ENCODE measurements at places on chromosomes 2 and 18.

- DNase-seq = no peak
Observed at GRCh38 chr2:154125891-154126290, 254.2 kb downstream of the GALNT13 start.

GRCh38 chr2:102895376-102895775 lies 133.5 kb downstream of the TMEM182 start:
- DNase-seq = no peak

DNA sequence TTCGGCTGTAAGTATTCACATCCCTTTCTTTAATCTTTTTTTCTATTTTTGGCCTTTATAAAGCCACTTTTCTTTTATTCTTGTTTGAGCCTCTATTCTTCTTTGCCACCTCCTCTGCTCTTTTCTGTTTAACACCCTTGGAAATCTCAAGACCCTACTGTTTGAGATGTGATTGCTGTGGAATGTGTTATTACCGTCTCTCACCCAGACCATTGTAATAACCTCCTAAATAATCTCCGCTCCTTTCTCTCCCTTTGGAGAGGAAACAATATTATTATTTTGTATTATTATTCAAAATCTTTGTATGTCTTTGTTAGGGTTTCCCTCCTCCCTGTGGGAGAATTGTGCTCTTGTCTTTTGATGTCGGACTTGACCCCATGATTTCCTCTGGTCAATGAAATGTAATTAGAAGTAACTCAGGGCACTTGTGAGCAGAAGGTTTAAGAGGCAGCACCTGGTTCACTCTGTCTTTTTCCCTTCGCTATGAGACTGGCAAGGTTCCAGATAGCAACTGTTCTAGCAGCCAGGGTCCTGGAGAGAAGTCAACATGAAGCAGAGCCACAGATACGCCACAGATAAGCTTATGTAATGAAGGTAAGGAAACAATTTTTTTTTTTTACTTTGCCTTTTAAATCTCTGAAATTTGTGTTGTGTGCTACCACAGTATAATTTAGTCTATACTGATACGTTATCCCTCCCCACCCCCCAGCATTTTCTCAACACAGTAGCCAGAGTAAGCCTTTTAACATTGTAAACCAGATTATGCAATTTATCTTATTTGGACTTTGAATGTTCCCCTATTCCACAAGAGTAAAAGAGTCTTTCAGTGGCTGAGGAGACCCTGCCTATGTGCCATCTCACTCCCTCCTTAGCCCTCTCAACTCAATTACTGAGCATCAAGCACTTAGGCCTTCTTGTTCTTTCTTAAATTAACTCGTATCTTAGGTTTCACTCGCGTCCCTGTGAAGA lies 601.2 kb upstream of the ZNF804A start:
- peak; percentile 77 for DNase-seq

DNA sequence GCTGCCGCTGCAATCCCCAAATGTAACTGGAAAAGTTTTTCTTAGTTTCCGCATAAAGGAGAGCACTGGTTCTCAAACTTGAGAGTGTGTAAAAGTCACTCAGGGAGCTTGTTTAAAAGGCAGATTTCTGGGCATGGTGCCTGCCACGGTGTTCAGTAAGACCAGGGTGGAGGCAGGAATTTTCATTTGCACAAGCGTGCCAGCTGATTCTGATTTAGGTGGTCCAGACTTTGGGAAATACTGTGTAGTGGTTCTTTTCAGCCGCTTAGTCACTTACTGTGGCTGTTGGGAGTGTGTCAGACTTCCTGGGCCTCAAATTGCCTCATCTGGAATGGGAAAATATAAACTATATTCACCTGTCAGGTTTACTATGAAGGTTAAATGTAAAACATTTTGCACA lies 788 bp downstream of the ARMC9 start:
- no peak for DNase-seq

GRCh38 chr2:177178797-177179196 lies 33.8 kb upstream of the HNRNPA3 start:
- no peak for DNase-seq

- no peak for DNase-seq
Observed at GRCh38 chr2:128818704-128819491, 500.2 kb upstream of the HS6ST1 start.

GRCh38 chr2:73091164-73091563 lies 19.7 kb upstream of the SFXN5 start:
- no peak for DNase-seq

GRCh38 chr2:236824836-236825235 lies 255.2 kb downstream of the ACKR3 start:
- peak; percentile 60 for DNase-seq

- no peak for DNase-seq
Observed at GRCh38 chr2:236857246-236857645, 228.4 kb upstream of the COPS8 start.

DNA sequence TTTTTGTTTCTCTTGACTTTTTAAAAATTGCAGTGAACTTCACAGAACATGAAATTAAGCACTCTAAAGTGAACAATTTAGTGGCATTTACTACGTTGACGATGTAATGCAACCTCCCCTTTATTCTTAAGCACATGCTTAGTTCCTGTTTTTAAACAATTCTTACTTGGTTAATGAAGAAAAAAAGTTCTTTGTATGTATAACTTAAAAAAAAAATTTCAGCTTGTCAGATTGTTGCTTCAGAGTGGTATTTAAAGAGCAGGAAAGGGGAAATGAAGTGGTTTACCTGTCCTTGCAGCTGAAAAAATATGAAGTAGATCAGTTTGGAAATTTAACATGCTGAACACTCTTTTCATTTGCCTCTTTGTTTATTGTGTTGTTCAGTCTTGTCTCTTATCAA lies 95.7 kb upstream of the RASGRP3 start:
- DNase-seq = no peak

GRCh38 chr2:178043266-178043665 lies 29.3 kb downstream of the PDE11A start:
- no peak for DNase-seq

GRCh38 chr18:55906536-55906935 lies 318.5 kb upstream of the TCF4 start:
- no peak for DNase-seq

DNA sequence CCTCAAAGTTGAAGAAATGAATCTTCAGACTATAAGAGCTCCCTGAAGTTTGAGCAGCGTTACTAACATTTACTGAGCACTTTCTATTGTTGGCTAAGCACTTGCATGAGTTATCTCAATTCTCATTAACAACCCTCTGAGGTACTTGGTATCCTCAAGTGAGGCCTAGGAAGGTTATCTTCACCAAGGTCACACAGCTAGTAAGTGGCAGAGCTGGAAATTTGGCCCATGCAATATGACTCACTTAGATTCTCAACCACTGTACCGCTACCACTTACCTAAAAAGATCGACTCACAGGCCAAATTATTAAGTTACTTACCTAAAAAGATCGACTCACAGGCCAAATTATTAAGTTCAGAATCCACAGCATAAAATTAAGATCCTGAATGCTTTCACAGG lies 8.7 kb upstream of the METAP1D start:
- DNase-seq = no peak

Measured in NCI-H1092 (cell line).